Activated CD8-positive, alpha-beta memory T cell treated with anti-CD3 and anti-CD28 coated beads for 48 hours (primary cell): ENCODE measurements at places on chromosomes 11 and 22.

DNA sequence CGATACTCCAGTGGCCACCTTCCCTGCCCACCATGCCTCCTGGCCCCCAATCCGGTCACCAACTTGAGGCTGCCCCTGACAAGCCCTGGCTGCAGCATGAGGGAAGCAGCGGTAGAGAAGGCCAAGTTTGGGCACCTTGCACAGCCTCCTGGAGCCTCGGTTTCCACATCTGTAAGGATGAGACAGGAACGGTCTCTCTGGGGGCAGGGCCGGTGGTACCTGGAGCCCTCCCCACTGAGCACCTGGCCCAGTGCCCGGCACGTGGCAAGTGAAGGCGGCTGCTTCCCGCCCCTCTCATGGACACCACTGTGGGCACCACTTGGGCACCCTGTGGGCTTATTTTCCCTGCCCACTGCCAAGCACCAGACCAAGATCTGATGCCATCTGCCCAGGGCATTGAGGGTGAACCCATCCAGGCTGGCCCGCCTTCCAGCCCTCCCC, 77.8 kb downstream of the CDKN1C start:
- no peak for DNase-seq

DNA sequence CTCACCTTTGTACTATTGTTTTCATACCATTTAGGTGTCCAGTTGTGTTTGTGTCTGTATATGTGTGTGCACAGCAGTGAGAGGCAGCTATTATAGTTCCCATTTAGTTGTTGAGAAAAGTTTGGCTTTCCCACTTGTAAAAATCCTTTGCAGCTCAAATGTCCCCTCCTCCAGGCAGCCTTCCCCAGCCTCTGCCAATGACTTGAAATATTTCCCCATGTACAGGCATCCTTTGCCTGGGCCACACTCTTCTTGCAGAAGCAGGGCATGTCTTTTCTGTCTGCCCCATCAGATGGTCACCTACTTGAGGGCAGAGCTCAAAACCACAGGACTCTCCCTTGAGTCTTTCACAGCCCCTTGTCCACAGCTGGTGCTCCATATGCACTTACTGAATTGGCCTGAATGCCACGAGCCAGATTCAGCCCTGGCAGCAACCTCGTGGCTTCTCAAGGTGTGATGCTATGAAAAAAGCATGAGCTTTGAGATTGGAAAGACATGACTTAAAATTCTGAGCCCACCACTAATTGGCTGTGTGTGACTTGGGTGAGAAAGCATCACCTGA, 39.3 kb downstream of the MYEOV start:
- no peak for DNase-seq

GRCh38 chr11:10605941-10606381, 37.5 kb upstream of the LYVE1 start:
- no peak for DNase-seq

DNA sequence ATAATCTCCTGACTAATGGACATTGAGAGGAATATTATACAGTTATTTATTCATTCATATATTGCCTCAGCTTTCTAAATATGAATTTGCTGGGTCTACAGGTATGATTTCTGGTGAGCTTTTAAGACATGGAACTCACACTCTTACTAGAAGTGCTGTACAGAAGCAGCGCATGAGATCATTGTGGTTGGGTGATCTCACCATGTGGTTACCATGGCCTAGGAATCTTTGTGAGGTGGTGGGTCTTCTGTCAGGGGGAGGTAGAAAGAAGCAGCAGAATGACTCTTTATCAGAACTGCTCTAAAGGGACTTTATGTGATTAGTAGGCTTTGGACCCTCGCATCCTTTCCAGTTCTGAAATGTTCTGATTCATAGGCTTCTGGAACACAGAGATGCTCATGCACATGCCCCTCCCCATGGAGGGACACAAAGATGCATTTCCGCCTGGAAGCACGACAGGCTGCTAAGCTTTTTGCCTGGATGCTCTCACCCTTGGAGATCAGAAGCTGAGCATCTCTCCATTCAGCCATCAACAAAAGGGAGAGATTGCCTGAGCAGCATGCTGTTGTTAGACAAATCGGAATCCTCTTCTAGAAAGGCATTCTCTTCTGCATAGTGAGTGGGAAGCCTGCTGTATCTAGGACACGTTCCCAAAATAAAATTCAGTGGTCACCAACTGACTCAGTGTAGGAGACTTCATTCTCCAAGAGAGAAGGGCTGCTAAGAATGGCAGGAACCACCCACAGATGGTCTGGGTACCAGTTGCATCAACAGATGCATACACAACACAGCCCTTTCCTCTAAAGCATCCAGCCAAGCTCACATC, 51.3 kb downstream of the KIRREL3 start:
- DNase-seq, result no peak

DNA sequence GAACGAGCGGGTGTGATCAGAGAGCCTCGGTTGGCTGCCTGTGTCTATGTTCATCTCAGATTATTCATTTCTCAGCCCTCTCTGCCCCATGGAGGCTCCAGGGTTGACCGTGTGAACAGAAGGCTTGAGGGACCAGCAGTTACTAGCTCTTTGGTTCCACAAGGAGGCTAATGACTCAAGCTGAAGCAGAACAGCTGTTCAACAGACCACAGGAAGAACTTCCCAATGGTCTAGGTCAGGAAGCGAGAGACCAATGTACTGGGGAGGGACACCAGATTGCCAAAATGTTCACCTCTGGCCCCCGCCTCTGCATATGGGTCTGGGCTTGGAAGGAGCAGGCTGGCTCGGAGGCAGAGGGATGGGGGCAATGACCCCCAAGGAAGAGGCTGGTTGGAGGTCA, 14.7 kb upstream of the PDE2A start:
- DNase-seq, result no peak

- no peak for DNase-seq
Measured at GRCh38 chr11:35822815-35823495, 120.9 kb upstream of the LDLRAD3 start.
